Bronchial epithelial cell (primary cell): ENCODE measurements at places on chromosomes 5 and 9.

- DNase-seq = no peak
Measured at GRCh38 chr9:93861736-93862358, 93.3 kb downstream of the BARX1 start.

GRCh38 chr5:117859176-117859575 lies 1129.2 kb downstream of the DTWD2 start:
- DNase-seq = no peak

- peak; percentile 71 for DNase-seq
Measured at GRCh38 chr5:127011153-127011552, 19.2 kb downstream of the MARCHF3 start.

- DNase-seq = no peak
Measured at GRCh38 chr5:162230348-162230747, 162.8 kb downstream of the GABRG2 start.

DNA sequence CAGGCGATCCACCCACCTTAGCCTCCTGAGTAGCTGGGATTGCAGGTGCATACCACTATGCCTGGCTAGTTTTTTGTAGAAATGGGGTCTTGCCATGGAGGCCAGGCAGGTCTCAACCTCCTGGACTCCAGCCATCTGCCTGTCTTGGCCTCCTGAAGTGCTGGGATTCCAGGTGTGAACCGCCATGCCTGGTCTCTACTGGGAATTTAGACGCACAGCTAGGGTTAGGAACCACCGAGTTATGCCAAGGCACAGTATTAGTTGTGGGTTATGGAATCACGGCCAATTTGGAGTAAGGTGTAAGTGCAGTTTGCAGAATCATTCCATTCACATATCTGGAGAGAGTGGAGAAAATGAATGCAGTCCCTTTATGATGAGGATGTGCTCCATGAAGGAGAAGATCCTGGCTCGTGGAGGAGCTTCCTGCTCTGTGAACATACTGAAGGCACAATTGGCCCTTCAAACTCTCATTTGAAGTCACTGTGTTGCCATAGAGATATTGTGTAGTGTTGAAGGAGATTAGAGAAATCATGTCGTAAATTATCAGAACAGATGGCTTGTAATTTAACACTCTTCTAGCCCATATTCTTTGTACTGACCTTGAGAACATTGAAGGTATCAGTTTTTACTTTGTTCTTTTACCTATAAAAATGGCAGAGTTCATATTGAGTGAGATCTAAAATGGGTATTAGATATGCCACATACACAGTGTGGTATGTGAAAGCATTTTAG lies 18.8 kb downstream of the TRIO start:
- DNase-seq = no peak

DNA sequence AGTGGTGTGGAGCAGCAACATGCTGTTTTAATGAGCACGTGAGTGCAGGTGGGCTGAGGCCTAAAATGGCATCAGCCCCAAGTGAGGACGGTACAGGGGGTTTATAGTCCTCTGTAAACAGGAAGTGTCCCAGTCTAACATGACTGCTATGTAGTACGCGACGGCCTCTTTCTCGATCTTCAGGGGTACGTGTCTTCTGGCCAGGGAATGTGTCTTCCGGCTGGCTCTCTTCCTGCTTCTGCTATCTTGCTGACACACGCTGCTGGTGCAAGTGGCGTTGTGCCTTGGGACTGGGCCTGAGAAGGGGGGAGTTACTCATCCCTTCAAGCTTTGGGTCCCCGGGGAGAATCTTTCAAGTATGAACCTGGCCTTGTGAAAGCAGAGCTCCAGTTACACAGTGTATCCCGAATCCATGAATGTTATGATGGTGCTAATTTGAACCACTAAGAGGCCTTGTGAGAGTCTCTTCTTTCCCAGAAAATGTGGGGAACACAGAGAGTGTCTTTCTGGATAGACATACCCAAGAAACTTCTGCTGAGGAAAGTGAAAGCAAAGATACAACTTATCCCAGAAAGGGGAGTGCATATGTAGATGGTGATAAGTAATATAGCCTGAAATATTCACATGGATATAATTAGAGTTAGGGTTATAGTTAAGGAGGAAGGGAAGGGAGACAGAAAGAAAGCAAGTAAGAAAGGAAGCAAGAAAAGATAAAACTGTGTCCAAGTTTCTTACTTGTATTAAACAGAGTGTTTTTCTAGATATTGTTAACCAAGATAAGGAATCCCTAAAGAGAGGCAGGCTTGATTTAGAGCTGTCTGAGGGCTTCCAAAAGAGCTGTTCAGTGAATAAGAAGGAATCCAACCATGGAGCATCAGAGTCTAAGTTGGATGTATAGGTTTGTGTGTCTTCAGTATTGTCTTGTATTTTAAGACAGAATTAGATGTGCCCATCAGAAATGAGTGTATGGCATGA lies 35.5 kb upstream of the ANXA2R start:
- no peak for DNase-seq

GRCh38 chr5:139847790-139848507 lies 52.3 kb downstream of the PSD2 start:
- peak; percentile 26 for DNase-seq

- DNase-seq = no peak
Measured at GRCh38 chr5:175892015-175892800, 20.8 kb downstream of the CPLX2 start.

GRCh38 chr9:84924266-84924665 lies 254.7 kb downstream of the NTRK2 start:
- DNase-seq = no peak

DNA sequence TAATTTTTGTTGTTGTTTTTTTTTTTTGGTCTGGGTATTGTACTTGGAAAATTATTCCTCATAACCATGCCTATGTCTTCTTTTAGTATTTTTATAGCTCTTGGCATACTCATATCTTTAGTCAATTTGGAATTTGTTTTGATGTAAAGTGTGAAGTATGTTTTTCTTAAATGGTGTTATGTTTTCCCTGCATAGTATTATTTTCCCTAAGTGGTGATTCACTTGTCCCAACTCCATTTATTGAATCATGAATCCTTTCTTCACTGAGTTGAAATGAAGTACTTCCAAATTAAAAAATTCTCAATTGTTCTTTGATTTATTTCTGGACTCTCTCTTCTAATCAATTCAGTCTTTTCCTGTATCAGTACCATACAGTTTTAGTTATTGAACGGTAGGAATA lies 46.5 kb downstream of the POLK start:
- no peak for DNase-seq

GRCh38 chr5:98768160-98768959 lies 5.1 kb upstream of the RGMB start:
- DNase-seq = peak; percentile 58

DNA sequence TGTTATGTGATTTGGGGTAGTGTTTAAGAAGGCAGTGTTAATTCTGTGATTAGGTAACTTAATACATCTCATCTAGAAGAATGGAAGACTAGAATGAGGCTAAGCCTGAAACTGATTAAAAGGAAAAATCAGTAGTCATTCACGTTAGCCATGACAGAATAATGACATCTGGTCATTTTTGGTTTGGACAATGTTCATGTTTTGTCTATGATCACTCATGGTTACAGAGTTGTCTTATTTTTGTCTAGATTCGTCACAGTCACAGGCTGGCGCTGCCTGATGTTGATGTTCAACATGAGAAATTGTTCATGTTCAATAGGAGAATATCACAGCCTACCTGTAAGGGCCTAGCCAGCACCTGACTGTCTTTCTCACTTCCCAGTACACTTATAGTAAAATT lies 9.5 kb upstream of the DOCK2 start:
- DNase-seq = no peak

DNA sequence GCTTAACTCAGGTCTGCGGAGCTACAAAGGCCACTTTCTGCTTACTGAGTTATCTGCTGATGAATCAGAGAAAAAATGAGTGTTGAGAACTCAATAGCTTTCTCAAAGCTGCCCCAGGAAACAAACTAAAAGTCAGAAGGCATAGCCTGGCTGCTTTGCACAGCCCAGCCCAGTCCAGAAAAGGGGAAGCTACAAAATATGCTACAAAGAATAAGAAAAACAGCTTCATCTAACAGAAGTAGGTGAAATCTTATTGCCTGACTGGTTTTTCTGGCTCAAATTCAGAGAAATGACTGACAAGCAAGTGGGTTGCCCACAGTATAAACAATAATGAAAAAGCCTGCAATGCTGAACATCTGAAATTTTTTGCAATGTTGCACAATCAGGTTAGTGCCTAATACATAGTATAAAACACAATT lies 156.2 kb downstream of the PPP2R2B start:
- peak; percentile 59 for DNase-seq

DNA sequence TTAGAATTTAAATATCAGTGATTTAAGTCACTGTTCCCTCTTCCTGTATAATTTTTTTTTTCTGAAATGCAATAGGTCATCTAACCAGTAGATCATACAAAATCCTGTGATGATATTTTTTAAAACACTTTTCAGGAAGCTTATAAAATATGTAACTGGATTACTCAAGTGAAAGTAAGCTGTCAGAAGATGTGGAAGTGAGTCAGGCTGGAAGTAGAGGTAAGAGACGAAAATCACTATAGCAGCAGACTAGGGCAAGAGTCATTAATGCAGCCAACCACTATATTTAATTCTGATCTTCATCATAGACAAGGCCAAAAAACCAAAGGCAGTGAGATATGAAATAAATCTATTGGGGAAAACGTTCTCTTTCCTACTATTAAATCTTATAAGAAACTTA lies 65.7 kb upstream of the C6 start:
- DNase-seq = no peak

DNA sequence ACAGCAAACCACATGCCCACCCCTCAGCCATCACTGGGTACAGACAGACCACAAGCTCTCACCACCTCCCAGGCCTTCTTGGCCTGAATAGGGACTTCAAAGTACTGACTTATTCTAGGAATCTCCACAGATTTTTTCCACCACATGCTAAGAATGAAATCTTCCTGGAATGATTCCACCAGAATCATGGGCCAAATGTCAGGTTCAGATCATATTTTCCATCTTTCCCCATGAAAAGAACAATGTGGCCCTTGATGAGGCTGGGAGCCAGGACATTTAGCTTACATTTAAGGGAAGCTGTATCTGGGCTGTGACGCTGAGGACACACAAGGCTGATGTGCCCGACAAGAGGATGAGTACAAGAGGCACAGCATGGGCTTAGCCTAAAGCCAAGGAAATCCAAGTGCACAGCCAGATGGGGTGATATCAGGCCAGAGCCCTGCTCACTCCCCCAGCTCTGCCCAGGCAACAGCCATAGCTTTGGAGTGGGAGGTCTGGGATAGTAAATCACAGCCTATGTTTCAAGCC lies 28.1 kb downstream of the ACSL6 start:
- DNase-seq = no peak

GRCh38 chr5:113825176-113825575 lies 311.7 kb downstream of the YTHDC2 start:
- DNase-seq = peak; percentile 8

DNA sequence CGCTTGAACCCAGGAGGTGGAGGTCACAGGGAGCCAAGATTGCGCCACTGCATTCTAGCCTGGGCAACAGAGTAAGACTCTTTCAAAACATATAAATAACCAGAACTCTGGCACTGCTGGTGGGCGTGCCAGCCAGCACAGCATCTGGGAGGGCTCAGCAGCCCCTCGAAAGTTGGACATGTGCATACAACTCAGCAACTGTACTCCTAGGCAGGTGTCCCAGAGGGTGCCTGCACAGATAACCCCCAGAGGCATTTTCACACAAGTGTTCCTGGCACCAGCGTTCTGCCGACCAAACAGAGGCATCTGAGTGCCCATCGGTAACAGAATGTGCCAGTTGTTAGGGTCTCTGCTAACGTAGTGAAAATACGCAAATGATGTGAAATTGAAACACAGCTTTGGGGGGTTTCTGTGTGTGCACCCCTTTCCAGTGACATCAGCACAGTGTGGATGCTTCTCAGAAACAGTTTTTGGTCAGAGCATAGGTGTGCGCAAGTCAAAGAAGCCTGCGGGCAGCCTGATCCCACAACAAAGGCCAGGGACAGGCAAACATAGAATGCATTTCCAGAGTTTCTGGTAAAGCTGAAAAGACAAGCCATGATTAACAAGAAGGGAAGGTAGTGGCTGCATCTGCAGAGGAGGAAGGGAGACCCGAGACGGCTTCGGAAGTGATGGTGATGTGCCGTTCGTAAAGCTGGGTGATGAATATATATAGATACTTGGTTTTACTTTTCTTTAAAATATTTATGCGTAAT lies 190.2 kb downstream of the CACNA1B start:
- no peak for DNase-seq

DNA sequence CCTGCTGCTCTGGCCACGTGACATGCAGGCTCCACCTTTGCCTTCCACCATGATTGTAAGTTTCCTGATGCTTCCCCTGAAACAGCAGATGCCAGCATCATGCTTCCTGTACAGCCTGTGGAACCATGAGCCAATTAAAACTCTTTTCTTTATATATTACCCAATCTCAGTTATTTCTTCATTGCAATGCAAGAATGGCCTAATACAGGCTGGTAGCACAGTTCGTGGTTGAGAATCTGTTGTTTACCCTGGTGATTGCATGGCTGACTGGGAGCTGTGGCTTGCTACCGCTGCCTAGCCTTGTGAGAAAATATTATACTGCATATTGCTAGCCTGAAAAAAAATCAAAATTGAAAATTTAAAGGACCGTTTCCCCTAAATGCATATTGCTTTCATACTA lies 44.8 kb upstream of the PTPN3 start:
- DNase-seq = no peak

- peak; percentile 1 for DNase-seq
Measured at GRCh38 chr5:115758356-115758755, 58.1 kb downstream of the CDO1 start.

- DNase-seq = peak; percentile 59
Measured at GRCh38 chr9:85408494-85408893, 333.3 kb downstream of the AGTPBP1 start.

DNA sequence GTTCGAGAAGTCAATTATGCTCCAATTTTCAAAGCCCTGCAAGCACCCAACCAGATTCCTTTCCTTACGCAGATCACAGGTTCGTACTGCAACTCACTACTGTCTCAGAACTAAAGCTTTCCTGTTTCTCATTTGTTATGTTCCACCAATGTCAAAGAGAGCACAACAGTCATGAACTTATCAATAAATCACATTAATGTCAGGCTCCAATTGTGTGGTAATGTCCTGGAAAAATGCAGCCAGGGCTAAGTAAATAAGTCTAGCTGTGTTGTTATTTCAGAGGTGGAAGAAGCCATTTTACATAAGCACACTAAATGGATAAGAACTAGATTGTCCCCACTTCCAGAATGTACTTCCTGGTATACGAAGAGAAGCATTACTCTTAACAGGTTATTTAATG lies 488.6 kb upstream of the PTGER4 start:
- no peak for DNase-seq

GRCh38 chr9:37788332-37788731 lies 3.5 kb upstream of the EXOSC3 start:
- no peak for DNase-seq
